ENCODE measurements at places on chromosomes 3 and 15.

DNA sequence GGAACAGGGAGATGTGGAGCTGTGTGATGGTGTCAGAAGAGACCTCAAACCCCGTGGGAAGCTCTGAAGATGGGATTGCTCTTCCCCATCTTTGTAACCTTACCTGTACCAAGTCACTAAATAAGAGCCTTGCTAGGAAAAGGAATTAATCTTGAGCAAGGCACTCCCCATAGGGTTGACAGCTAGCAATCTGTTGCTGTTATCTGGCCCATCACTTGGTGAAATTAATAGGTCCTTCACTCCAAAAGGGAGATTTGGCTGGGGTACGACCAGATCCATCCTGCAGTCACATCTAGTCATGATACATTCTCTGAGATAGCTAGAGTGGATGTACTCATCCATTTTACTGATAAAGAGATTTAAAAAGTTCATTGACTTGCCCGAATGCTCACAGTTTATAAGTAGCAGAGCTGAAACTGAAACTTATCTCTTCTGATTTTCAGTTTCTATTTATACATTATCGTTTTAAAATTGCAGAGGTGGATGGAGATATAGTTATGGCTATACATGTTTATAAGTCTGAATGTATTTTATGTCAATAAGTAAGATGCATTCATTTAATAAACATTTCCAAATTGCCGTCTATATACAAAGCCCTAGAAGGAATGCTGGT, 299.1 kb upstream of the MCTP2 start:
- no peak for DNase-seq

- no peak for DNase-seq
These were observed 33.3 kb downstream of the MAPK6 start for GRCh38 chr15:52052066-52052935.

DNA sequence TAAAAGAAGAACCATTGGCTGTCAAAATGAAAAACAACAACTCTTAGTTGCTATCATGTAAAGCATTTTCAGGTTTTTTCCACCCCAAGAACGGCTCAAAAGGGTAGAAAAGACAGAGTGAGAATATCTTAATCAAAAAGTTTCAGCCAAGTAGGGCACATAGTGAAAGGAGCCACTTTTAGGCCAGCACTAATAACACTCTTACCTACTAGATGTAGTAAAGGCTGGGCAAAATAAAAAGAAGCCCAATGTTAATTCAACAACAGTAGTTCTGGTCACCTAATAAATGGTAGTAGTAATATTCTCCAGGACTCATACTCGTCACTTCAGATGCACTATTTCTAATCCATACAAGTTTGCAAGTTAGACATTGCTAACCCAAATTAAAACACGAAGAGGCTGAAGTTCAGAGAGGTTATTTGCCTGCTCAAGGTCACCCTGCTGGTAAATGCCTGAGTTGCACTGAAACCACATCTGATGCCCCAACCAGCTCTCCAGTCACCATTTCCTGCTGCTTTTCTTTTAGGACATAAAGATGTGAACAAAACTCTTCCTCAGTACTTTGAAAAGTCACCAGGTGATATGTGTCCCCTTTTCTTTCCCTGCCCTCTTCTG, 7.5 kb downstream of the GOLIM4 start:
- DNase-seq: no peak

DNA sequence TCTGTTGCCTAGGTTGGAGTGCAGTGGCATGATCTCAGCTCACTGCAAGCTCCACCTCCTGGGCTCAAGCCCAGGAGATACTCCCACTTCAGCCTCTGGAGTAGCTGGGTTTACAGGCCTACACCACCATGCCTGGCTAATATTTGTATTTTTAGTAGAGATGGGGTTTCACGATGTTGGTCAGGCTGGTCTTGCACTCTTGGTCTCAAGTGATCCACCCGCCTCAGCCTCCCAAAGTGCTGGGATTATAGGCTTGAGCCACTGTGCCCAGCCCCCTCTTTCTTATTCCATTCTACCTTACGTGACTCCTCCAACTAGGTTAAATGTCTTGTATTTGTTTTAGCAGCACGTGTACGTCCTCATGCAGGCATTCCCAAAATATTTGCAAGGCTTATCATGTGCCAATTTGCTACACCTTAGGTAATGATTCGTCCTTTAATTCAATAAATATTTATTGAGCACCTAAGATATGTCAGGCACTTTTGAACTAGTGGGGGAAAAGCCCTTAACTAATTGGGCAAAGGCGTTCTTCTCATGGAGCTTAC, 14.9 kb upstream of the MAGI1 start:
- DNase-seq: no peak

DNA sequence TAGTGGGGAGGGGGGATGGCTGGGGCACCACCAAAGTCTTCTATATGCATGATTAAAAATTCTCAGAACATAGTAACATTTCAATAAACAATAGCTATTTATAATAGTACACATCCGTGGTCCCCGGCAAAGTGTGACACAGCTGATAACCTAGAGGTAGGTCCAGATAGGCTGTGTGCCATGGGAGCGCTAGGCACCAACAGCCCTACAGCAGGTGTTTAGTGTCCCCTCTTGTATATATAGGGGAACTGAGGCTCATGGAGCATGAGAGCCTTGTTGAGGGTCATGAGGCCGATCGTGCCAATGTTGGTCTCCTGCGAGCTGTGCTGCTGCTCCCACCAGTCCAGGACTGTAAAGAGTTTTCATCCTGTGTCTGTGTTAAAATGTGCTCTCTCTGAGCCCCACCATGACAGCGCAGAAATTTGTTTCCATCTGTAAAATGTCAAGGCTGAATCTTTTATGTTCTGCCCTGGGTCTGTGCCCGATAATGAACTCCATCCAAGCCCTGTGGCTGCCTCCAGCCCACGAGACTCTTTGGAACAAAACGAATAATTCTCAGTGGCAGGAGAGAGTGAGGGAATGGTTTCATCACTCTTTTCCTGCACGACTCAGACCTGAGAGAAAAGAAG, 14.5 kb downstream of the TMEM158 start:
- DNase-seq: no peak

DNA sequence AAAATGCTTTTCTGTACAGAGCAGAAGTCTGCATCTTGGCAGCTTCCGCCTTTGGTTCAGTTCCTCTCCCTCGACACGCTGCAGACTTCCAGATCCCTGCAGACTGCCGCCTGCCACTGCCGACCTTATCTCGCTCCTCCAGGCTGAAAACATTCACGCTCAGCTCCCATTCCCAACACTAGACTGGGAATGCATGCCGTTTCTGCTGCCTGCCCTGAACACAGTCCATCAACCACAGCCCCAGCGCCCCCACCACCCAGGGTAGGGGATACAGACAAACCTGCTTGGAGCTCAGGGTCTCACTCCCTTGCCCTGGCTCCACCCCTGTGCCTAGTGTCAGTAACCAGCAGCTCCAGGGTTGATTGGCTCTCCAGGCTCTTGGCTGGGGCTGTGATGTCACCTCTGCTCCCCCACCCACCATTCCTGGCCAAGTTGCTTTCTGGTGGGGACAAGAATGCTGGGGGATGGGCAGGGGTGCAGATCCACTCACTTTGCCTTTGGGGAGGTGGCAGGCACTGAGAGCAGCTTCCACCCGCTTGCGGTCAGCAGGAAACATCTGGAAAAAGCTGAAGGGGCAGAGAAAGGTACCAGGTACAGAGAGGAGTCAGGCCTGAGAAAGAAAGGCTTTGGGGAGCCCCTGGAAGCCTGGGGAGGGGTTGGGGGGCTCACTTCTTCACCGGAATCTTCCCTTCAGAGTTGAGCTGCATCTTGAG, 6.1 kb downstream of the PLCB2 start:
- DNase-seq: no peak

- no peak for DNase-seq
These were observed 1308.0 kb downstream of the ROBO1 start for GRCh38 chr3:78459796-78460195.

- DNase-seq: no peak
These were observed 42.7 kb downstream of the IFT122 start for GRCh38 chr3:129482721-129483120.

GRCh38 chr3:112814266-112814665, 32.4 kb downstream of the CD200R1L start:
- DNase-seq: no peak

DNA sequence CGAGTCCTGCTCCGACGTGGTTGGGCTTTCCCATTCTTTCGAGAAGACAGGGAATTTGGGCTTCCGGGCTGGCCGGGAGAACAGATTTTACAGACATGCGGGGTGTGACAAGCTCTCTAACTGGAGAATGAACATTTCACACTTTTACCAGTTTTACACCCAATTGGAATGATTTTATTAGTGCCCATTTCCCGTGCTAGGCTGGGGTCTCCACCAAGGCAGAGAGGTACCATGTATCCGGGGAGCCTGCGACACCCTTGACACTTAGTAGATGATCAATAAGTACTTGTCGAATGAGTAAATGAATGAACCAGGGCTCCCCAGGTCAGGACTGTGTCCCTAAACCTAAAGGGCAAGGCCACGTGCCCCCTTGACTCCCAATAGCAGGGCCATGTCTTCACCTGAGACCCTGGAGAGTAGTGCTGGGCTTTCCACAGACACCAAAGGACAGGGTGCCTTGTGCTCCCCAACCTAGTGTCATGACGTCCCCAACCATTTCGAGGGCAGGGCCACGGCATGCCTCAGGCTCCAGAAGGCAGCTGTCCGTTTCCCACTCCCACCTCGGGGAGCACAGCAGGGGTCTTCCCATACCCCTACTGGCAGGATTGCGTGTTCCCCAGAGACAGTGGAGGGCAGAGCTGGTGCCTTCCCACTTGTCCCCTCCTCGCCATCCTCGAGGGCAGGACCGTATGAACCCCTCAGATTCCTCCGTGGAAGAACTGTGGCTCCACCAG, 679 bp upstream of the MYD88 start:
- no peak for DNase-seq

GRCh38 chr3:39485547-39485946, 18.1 kb downstream of the MOBP start:
- DNase-seq: no peak

DNA sequence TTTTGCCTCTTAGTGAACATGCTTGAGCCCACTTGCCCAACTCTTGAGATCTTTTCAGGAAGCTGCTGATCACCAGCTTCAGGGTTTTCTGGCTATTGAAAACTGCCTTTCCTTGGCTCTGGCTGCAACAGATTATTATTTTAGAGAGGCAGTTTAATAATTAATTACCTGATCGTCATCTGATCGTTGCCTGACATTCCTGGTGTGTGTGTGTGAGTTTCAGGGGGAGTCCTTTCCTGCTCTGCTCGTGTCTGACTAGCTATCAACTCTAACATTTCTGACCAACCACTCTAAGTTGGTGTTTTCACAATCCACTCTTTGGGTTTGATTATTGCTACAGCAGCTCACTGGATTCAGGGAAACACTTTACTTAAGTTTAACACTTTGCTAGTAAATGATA, 84.3 kb upstream of the SPATA16 start:
- no peak for DNase-seq

GRCh38 chr3:4228295-4228694, 74.9 kb upstream of the SETMAR start:
- no peak for DNase-seq

- DNase-seq: no peak
These were observed 220.7 kb downstream of the MEIS2 start for GRCh38 chr15:36879568-36880222.

DNA sequence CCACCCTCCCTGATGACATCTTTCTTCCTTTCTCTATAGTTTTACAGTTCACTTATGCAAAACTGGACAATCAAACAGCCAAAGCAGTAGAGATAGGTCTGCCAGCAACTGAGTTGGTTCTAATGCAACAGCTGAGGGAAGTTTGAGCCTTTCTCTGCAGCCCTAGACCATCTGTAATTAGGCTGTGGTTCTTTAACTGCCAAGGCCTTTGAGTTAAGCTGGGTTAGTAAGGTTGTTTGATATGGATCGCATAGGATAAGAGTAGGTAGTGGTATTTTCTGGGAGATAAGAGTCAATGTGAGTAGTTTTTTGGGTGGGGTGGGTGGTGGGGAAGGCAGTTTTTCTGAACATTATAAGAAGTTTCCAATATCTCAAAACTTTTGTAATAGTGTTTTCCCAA, 3.0 kb downstream of the RPL39L start:
- DNase-seq: no peak

- no peak for DNase-seq
These were observed 54.2 kb downstream of the FBXL2 start for GRCh38 chr3:33331414-33331813.

DNA sequence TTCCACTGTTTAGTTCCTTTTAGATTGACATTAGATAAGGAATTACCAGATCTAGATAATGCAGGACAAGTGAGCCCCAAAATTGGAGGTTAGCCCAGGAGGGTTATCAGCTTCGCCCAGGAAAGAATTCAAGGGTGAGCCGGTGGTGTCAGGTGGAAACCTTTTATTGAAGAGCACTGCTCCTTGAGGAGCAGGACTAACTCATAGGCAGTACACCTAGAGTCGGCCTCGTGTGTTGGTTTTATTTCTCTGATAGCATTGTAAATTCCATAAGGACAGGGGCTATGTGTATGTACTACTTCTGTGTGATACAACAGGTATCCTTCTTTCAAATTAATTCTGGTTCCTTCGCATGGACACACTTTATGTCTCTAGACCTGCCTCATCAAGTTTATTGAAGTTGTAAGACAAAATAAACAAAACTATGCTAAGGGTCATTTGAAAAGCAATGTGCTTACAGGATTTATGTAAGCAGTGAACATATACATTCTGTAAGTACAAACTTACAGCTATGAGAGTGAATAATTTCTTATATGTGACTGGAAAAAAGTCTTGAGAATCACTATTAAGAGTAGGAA, 57.2 kb downstream of the SNX4 start:
- no peak for DNase-seq

DNA sequence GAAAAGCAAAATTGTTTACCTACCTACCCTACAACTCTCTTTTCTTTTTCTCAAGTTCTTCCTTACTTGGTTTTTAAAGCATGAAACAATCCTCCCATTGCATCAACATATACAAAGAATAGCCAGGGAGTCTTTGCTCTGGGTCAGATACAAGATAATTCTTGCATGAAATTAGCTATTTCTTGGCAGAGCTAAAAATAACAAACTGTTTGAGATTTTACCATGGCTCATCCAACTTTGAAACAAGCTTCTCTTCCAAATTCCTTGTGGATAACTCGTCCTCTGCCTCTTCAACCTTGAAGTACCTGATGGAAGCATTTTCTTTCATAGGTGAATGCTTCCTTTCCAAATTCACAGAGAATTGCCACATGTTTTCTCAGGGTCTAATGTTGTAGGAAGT, 9.2 kb upstream of the CBLB start:
- DNase-seq: no peak

GRCh38 chr3:66863205-66864111, 134.6 kb upstream of the KBTBD8 start:
- DNase-seq: no peak

GRCh38 chr15:42686281-42686680, 50.6 kb downstream of the CDAN1 start:
- DNase-seq: no peak

All from activated T-helper 1 cell treated with Interleukin-2 at 50 U/mL for 16 hours (primary cell).